ENCODE measurements at places on chromosomes 2 and 18.

GRCh38 chr18:45567123-45567522 is 48.2 kb upstream of the SLC14A2 start:
- no peak for DNase-seq

DNA sequence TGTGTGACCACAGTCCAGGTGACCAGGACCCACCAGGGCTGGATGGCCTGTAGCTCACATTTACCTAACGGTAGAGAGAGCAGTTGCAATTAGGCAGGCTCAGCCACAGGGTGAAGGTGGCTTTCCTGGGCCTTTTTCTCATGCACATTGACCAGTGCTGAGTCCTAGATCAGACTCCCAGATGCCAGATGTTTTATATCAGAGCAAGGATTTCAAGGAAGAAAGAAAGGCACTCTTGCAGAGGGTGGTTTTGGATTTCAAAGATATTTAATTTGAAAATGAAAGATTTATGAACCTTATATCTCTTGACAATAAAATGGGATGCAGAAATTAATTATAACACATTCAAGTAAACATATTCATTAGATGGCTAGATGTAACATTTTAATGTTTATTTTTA is 694.2 kb upstream of the GYPC start:
- DNase-seq: no peak

DNA sequence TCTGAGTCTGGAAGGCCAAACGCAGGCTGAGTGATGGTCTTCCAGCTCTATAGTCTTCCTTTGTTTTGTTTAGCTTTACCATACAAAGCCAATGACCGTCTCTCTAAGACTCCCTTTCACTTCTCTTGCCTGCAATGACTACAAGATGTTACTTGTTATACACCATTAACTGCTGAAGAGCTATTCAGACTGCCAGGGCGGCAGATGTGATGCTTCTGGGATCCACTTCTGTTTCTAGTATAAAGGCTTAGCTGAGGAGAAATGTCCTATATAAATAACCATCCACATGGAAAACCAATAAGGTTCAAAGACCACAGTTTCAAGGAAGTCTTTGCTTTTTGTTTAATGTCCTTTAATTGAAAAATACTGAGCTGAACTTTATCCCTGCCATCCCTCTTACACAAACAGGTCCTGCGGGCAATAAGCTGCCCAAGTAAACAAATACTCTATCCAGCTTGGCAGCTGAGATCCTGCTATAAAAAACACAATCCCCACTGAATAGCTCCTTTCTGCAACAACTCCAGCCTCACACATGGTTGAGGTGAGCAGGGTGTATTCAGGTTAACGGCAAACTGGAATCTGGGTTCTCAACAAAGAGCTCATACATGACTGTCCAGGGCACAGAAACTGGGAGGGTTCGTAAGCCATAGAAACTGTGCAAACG is 124.6 kb downstream of the VIT start:
- no peak for DNase-seq

- DNase-seq: no peak
These were observed 418.8 kb upstream of the NETO1 start for GRCh38 chr18:73286584-73286983.

GRCh38 chr2:182818501-182818900 is 47.9 kb downstream of the FRZB start:
- no peak for DNase-seq

GRCh38 chr2:237593596-237594320 is 3.2 kb upstream of the RAB17 start:
- DNase-seq: no peak

DNA sequence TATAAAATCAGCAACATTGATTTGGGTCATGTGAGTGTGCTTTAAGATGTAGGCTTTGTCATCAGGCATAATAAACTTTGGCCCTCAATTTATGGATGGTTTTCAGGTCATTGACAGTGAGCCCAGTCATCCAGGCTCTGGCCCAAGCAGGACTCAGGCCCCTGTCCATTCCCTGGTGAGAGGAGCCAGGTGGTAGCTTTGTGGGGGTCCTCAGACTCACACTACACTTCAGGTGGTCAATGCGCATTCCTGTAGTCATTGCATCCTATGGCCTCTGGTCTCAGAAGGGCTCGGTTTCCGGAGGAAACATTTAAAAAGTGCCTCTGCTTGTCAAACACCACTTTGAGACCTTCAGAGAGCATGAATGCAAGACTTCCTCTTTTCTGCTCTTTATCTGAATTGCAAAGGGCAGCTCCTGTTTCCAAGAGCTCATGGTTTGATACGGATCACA is 20.2 kb downstream of the LGALSL start:
- peak; percentile 24 for DNase-seq

- no peak for DNase-seq
These were observed 83.7 kb downstream of the FMNL2 start for GRCh38 chr2:152418688-152419087.

DNA sequence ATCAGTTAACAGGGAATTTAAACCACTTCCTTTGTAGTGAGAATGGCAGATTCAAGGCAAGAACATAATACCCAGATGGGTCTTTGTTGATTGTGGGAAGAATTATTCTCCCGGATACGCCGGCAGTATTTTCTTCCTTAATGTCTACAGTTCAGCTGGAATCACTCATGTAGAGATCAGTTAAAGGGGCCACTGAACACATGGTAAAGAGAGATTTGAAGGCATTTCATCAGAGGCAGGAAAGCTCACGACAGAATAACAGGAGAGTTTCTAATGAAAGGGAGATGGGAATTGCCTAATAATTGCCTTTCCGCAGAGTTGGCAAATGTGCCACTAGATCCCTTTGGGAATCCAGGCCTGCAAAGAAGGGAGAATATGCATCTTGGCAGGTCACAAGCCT is 327.7 kb upstream of the ZNF804A start:
- DNase-seq: no peak

DNA sequence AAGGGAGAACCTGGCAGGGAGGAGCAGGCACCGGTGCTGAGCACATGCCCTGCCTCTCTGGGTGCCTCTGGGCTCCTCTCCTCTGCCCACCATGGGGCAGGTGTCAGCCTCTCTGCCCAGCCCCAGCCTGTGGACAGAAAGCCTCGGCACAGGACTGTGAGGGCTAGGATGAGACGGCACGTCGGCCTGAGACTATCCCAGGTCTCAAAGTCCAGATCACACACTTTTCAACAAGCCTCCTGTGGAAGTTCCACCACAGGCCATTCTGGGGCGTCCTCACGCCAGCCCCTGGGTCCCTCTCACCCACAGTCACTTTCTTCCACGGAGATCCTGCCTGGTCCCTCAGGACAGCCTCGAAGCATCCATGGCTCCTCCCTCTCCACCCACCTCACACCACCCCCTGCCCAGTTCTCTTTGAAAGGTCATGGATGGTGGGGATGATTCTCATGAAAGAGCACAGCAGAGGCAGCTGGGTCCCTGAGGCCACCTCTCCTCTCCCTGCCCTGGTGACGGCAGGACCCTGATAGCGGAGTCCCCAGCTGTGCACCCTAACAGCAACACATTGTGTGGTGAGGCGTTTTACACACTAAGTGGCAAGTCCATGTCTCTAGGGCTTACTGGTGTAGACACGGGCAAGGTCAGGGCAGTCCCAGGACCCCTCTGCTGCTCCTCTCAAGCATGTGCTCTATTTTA is 569.4 kb upstream of the SALL3 start:
- DNase-seq: no peak

GRCh38 chr2:153940511-153940910 is 68.8 kb downstream of the GALNT13 start:
- no peak for DNase-seq

DNA sequence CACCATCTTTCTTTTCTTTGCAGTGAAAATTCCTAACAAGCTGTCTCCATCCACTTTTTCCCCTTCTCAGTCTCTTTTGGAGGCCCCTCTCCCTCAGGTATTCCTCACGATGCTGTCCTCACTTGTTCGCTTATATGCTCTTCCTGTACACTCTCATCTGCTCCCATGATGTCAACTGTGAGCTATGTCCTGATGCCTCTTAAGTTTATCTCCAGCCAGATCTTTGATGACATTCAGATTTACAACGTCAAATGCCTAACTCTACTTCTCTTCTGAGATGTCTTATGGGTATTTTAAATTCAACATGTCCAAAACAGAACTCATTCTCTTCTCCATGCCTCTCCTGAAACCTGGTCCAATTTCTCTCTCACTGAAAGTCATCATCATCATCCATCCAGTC is 55.1 kb upstream of the SERTAD2 start:
- no peak for DNase-seq

DNA sequence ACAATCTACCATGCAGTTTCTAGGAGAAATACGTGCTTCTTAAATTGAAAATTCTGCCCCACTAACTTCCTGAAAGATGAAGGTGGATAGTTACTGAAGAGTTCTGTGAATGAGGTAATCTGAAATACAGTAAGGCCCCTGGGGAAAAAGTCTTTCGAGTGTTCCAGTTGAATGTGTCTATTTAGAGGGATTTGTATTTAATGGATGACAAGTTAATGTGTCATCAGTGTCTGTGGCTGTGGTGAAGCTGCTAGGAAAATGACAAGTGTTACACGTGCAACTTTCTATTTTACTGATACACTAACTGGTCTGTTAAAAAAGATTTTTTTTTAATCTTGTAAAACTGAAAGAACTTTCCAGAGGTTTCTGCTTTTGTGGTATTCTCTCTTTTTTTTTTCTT is 384.6 kb downstream of the STK39 start:
- DNase-seq: no peak

GRCh38 chr2:181311837-181312236 is 145.3 kb upstream of the ITGA4 start:
- DNase-seq: peak; percentile 34

GRCh38 chr18:48428475-48429177 is 19.4 kb upstream of the ZBTB7C start:
- no peak for DNase-seq

GRCh38 chr2:101873543-101873942 is 118.2 kb upstream of the IL1R2 start:
- no peak for DNase-seq

DNA sequence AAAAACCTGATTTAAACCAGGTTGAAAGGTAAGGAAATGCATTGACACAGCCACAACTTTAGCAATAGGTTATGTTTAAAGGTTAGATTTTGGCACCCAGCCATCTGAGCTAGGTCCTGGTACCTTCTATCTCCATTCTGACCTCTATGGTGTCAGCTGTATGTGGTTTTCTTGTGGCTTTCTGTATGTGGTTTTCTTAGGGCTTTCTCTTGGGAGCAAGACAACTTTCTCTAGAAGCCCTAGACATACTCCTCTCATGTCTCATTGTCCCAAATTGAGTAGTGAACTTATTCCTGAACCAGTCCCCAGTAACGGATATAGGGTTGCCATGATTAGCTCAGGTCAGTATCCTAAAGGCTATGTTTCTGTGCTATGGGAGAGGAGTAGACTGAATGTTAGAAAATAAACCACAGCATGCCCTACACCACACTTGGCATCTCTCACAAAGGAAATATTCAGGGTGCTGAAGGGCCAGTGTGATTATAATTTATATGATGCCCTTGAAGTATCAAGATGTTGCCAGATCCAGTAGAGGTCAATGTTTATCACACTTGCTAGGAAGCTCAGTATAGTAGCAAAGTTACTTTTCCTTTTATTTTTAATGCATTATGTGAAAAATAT is 176.1 kb downstream of the CAPN13 start:
- peak; percentile 2 for DNase-seq

DNA sequence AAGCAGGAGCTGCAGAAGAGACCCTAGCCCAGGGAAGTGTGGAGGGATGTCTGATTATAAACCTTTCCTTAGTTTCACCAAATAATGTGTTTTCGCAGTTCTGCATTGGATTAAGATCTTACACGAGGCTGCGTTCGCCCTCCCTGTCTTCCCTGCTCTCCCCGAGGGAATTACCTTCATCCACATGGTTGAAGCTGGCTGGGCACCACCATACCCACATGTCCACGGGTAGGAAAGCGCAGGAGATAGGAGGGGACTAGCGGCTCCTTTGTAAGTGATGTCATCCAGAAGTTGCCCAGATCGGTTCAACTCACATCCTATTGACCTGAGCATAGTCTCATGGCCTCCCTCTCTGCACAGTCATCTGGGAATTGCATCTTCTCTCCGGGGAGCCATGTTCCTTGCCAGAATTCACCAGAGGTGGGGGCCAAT is 1.1 kb downstream of the TTL start:
- DNase-seq: no peak

- no peak for DNase-seq
These were observed 512.0 kb downstream of the CMPK2 start for GRCh38 chr2:6353669-6354068.

DNA sequence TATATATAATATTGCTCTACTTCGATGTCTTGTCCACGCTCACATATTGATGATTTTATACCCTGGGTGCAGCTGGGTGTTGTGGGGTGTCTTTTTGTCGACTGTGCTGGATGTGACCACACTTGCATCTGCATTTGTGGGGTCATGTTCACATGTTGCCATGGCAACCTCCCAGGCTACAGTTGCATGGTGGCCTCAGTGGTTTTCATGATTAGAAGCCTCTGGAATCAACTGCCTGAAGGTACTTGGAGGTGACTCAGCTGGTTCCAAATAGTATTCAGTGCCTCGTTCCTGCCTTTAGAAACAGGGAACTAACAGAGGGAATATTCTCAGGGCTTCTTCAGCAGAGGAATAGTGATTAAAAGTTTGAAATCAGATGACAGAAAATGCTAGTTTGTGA is 166.3 kb upstream of the NYAP2 start:
- DNase-seq: no peak

GRCh38 chr2:43057026-43057741 is 169.2 kb downstream of the ZFP36L2 start:
- no peak for DNase-seq

DNA sequence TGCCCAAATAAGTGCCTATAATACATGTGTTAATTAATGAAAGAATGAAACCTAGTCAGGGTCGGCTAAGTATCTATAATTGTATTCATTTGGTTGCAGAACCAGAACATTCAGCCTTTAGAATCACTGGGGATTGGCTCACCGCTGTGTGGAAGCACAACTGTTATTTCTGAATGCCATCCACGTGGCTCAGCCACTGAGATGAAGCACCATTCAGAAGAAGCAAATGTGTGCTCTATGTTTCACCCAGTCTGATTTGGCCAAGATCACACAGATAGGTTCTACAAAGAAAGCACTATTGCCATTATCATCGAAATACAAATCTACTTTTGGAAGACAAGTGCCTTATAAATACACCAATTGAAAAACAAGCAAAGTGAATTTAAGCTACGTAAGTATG is 30.6 kb upstream of the SPOPL start:
- no peak for DNase-seq

All from stimulated activated naive B cell treated with anti-CD40 and anti-IgM and Interleukin-4, amounts not matched to agents 10 μg/mL and 1 μg/mL and 100 μg/mL, for 72 hours (primary cell).